ENCODE measurements at places on chromosomes 2 and 18.

GRCh38 chr2:159046966-159047365 lies 78.5 kb downstream of the TANC1 start:
- no peak for DNase-seq

DNA sequence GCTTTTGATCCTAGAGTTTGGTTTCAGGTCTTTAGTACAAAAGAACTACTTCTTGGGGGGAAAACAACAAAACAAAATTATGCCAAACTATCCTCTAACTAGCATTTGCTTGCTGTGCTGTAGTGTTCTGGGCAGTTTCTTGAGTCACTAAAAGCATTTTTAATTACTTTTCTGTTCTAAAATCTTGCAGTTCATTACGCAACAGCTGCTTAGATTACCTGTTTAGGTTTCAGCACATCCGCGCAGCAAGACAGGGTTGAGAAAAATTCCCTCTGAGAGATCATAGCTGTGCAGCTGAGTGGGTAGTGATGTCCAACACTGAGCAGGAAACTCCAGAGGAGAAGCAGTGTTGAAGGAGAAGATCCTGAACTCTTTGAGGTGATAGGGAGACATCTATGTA lies 9.0 kb downstream of the DAW1 start:
- DNase-seq = no peak

DNA sequence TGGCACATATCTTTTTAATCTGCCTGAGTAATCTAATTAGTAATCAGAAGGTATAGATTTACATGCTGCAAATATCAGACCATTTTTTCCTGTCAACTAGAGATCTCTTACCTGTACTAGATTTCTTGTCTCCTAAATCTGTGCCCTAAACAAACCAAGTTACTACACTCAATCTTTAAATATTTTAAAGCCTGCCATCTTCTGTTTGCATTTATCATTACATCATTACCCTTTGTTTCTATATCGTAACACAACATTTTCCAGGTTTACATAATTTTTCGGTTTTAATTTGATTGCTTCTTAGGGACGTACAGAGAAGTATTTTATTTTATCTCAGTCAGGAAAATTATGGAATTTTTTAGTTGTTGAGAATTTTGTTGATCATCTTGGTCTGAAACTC lies 25.7 kb downstream of the PSMA8 start:
- DNase-seq = no peak

DNA sequence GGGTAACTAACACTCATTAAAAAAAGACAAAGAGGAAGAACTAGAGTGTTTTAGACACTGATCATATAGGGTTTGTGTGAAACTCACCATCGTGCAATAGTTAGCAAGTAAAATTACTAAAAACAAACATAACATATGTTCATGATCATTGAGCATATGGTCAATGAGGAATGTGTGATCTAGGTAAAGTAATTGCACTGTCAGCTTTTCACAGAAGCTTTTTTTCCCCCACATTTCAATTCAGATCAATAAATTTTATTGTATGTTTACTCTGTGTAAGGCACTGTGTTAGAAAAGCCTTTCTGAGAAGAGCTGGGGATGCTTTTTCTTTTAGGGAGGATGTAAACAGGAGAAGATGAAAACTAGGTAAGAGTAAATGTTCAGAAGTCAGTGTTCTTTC lies 348.2 kb downstream of the LRP1B start:
- no peak for DNase-seq

GRCh38 chr2:118056801-118057200 lies 31.5 kb upstream of the INSIG2 start:
- no peak for DNase-seq

DNA sequence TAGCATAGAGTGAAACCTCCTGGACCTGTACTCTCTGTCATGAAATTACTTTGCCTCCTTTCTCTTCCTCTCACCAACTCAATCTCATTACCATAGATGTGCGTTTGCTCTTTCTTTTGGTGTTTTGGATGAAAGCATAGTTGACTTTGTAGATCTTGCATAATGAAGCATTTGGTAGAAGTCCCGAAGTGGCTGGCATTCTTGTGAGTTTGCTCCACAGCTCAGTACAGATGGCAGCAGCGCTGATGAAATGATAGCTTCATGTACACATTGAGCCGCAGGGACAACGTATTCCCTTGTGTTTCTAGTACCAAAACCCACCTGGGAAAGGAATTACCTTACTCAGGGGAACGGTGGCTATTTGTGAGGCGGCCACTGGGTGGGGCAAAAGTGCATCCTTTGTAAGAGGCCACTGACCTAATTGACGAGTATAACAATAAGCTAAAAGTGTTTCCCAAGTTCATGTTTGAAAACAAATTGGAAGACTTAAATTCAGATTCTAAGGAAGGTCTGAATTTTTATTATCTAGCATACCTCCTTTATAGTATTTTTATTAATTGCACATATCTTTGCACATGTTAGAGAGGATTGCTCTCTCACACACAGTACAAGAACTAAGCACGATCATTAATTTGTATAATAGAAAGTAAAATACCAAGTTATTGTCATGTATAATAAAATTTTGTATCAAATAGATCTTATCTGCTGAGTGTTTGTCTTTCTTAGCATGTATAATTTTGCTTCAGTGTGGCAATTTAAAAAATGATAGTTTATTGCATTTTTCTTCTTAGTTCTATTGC lies 25.4 kb upstream of the CDH7 start:
- DNase-seq = no peak

DNA sequence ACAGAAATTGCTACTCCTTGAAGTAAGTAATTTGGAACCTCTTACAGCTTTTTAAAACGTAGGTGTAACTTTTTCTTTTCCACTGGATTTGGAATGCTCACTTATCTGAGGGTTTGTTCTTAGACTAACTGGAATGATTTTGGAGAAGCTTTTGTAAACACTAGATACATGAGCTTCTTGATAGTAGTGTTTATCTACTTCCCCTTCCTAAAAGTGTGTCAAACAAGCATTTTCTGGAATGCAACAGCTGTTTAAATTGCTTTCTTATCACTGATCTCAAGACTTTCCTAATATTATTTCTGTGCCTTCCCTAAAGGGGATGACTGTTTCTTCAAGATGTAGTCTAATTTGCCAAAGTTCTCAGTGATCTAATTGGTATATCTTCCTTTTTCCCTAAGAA lies 282.6 kb downstream of the CCDC178 start:
- no peak for DNase-seq

GRCh38 chr2:237624565-237624964 lies 2.8 kb upstream of the LRRFIP1 start:
- no peak for DNase-seq

- no peak for DNase-seq
Observed at GRCh38 chr18:35463050-35463449, 34.7 kb downstream of the INO80C start.

GRCh38 chr2:241065355-241065803 lies 36.7 kb downstream of the MTERF4 start:
- DNase-seq = no peak

DNA sequence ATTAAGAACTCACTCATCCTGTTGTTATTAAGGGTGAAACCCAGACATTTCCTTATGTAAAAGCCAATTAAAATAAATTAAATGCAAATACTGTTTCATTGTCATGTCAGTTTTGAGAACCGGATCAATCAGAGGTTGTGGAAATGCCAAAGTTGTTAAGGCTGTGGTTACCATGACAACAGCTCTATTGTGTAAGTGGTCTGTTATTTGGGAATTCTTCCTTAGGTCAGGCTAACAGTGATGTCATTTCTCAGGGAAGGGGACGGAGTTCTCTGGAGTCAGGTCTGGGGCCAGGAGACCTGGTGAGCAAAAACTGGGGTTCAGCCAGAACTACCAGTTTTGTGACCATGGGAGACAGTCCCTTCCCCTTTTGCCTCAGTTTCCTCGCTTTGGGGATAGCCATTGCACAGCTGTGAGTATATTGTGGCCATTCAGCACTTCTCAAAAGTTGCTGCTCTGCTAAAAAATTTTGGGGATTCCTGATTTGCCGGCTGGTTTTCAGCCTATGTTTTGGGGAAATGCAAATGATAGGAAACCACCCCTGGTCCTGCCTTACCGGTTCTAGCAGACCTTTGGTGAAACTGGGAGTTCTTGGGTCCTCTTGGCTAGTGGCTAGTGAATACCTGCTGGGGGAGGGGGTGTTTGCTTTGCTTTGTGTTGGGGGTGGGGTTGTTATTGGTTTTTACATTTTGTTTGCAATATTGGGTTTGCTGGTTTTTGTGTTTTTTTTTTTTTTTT lies 21.6 kb downstream of the HPCAL1 start:
- DNase-seq = no peak

DNA sequence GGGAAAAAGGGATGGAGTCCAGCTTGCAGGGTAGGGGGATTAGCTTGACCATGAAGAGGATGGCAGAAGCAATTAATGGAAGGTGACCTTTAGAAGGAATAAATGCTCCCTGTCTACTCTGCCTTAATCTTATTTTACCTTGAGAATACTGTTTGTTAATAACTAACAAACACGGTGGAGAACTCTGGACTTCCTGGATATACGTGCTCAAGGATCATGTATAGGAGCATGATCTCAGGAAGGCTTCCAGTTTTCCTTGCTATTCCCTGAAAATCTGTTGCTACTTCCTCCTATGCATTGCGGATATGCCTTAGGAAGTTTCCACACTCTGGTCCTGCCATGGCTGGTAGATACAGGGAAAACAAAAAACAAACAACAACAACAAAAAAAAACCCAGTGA lies 44.8 kb upstream of the BCL11A start:
- no peak for DNase-seq

GRCh38 chr2:160613466-160614153 lies 120.0 kb upstream of the RBMS1 start:
- DNase-seq = no peak

DNA sequence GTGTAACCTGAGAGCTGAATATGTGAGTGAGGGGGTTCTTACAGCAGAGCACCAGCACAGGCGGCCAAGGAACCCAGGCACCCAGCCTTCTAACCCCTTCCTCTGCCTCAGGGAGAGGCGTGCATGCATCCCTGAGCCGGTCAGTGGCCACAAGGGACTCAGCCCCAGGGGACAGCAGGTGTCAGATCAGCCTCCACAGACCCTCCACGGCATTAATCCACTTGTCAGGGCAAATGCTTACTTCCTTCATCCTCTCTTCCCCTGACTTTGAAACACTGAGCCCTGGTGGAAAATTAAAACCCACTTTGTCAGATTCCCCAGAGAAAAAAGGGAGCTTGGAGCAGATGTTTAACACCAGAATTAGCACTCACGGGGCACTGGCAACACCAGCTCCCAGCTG lies 60.5 kb upstream of the SMAD2 start:
- no peak for DNase-seq

DNA sequence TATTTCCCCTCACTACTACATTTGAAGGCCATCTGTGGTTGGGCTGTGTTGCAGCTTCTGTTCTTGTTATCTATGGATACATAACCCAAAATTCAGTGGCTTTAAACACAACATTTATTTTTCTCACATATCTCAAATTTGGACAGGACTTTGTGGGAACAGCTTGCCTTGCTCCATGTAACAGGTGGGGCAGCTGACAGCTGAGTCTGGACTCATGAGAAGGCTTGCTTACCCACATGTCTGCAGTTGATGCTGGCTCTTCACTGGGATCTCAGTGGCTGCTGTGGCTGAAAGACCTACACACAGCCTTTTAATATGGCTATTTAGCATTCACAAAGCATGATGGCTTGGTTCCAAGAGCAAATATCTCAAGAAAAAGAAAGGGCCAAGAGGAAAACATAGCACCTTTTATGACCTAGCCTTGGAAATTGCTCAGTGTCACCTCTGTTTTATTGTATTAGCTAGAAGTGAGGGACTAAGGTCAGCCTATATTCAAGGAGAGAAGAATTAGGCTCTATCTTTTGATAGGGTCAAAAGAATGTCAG lies 296.8 kb upstream of the ZNF521 start:
- no peak for DNase-seq

DNA sequence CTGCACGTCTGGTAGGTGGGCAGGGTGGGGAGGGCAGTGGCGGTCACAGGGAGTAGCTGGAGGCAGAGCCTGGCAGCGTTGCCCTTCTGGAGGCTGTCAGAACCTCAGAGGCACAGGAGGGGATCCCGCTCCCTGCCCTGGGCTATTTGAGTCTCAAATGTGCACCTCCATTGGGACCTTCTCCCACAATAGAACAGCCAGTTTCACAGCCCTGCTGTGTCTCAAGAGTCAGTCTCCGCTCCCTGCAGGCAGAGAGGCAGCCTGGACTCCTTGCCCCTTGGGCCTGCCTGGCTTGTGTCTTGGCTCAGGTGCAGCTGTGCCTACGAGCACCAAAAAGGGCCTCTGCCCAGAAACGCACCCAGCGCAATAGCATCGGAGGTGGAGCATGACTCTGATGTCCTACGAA lies 57.4 kb downstream of the FAM168B start:
- no peak for DNase-seq

DNA sequence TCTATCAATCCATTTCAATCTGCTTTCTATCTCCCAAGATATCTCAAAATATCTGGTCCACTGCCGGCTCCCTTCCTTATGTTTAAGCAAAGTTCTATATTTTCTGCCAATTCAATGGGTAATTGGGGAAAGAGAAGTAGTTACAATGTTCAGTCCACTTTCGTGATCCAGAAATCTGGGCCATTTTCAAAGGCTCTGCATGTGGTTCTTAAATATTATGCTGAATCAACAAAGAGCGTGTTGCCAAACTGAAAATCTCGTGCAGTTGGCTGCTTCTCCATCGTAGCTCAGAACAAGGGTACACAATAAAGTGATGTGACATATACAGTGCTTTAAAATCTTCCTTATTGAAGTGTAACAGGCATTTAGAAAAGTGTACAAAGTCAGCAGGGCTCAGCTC lies 863.1 kb downstream of the RNF144A start:
- no peak for DNase-seq

GRCh38 chr18:77114415-77115191 lies 18.0 kb downstream of the MBP start:
- no peak for DNase-seq

DNA sequence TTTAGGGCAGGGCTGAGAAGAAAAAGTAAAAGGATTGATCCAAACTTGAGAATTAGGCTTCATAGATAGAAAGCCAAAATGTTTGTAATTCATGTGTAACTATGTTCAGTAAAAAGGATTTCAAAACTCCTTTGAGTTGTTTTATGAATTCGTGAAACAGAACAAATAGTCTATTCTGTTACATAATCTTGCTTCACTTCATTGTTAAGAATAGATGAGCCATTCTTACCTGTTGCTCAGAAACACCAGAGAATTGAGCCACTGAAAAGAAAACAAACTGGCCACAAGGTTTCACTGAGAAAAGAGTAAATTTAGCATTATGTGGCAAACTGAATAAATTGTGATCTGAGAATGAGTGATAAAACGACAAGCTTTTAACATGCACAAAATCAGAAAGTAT lies 4.5 kb upstream of the ITPRID2 start:
- DNase-seq = no peak

DNA sequence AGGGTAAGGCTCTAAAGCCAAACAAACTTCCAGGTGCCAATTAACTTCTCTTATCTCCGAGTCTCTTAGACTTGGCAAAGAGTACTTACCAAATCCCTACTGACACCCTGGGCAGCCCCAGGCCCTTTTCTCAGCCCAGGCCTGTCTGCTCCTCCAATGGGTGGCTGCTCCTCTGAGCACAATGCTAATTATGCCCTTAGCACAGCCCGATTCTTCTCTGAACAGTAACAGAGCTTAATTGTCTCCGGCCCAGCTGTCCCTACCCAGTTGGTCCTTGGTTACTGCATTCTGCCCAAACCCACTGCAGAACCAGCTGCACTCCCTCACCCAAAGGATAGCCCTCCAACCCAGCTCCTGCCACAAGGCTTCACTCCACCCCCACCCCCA lies 110.3 kb downstream of the SMAD7 start:
- no peak for DNase-seq

- DNase-seq = no peak
Observed at GRCh38 chr18:9546468-9546867, 67.9 kb downstream of the PPP4R1 start.
